GM20000 (cell line): ENCODE measurements at places on chromosomes 1 and 21.

- no peak for DNase-seq
Measured at GRCh38 chr1:2644171-2644570, 11.4 kb upstream of the MMEL1 start.

- no peak for DNase-seq
Measured at GRCh38 chr1:198101716-198102453, 54.9 kb upstream of the NEK7 start.

DNA sequence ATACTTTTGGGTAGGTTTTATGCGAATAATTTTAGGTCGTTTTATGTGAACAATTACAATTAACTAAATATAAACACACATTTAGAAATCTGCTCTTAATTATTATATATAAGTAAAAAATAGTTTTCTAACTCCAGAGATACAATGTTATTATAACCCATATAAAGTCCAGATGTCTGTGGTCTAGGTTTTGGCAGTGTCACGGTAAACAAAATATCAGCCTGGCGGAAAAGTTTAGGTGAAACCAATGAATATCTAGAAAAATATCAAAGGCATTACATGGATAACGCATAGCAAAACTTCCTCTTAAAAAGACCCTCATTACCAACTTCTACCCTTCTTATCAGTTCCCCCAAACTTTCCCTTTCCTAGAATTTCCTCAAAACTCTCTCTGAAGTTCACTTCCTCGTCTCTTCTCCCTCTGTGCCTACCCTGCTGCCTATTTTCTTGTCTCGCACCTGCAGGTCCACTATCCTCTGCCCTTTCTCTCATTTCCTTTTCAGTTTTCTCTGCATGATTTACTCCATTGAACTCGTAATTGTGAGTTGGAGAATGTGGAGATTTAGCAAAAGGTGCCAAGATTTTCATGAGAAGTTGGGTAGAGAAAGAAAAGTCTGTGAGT, 21.8 kb downstream of the VTCN1 start:
- no peak for DNase-seq

DNA sequence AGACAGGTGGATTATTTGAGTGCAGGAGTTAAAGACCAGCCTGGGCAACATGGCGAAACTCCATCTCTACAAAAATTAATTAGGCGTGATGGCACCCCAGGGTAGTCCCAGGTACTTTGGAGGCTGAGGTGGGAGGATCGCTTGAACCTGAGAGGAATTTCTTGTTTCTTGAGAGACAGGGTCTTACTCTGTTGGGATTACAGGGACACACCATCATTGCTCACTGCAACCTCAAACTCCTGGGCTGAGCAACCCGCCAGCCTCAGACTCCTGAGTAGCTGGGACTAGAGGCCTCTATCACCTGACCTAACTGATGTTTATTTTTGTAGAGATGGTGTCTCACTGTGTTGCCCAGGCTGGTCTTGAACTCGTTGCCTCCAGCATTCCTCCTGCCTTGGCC, 24.8 kb downstream of the DHX9 start:
- no peak for DNase-seq

DNA sequence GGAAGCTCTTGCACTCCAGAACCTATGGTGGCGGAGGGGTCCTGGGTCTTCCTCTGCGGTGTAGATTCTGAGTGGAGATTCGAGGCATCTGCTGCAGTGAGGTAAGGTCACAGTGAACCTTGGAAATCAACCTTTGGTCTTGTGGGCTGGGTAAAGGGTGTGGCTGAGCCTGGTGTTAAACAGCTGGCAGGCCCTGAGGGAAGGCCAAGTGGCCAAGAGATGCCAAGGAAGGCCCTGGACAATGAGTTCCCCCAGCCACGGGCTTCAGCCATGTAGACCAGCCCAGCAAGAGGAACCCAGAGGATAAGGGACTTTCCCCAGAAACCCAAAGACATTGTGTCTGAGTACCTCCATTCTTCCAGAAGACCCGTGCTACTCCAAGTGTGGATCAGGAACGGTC, 137.2 kb upstream of the ETS2 start:
- no peak for DNase-seq

- peak; percentile 86 for DNase-seq
Measured at GRCh38 chr1:92298573-92299476, at the start of the genes GLMN and RPAP2. GLMN (minus strand) TSS chr1:92298987; CDS start chr1:92297999, 988 bp downstream. RPAP2 (plus strand) TSS chr1:92299059; CDS start chr1:92299074, 15 bp downstream.

DNA sequence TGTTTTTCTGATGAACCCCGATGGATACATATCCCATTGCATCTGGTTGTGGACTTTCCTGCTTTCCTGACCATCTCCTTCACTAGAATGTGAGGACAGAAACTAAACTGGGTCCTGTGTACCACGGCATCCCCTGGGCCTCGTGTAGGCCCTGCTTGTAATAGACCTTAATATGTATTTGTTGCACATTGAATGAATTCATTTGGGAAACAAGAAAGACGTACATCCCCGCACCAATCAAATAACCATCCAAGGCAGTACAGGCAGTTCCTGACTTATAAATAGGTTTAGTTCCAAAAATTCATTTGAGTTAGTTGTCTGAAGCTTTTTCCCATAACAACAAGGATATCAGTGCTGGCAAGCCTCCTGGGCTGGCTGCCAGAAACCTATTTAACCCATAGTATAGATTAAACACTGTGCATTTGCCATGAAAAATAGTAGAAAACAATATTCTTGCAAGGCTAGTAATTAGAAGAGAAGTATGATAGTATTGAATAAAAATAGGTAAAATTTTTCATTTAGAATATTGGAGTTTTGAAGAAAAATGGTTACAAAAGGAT, 81.8 kb upstream of the CD34 start:
- no peak for DNase-seq

DNA sequence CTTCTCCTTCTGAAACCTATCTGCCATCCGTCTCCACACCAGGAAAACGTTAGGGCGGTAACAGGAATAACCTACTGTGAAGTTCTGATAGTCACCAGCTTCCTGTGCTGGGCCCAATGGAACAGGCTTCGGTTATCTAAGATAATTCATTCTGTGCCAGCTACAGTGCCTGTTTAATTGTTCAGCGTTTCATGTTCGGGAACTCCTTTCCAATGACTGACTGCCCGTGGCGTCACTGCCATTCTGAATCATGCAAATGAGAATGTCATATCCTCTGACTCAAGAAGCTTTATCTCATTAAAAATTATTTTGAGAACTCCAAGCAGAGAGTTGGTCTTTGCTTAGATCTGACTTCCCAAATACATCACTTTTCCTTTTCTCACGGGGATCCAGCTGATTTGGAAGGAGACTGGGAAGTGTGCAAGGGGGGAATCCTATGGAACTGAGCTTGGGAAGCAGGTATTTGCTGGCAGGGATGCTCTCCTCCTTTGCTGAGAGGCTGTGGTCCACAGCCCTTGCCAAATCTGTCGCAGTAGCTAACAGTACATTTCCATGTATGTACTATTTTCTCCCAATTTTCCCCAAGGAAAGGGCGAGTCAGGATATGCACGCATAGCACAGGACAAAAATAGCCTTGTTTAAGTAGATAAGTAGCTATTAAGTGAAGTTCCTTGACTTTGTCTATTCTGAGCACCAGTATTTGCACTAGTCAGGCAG, 358.7 kb downstream of the LTN1 start:
- no peak for DNase-seq

GRCh38 chr1:248691567-248692155, 10.9 kb downstream of the OR14I1 start:
- no peak for DNase-seq

DNA sequence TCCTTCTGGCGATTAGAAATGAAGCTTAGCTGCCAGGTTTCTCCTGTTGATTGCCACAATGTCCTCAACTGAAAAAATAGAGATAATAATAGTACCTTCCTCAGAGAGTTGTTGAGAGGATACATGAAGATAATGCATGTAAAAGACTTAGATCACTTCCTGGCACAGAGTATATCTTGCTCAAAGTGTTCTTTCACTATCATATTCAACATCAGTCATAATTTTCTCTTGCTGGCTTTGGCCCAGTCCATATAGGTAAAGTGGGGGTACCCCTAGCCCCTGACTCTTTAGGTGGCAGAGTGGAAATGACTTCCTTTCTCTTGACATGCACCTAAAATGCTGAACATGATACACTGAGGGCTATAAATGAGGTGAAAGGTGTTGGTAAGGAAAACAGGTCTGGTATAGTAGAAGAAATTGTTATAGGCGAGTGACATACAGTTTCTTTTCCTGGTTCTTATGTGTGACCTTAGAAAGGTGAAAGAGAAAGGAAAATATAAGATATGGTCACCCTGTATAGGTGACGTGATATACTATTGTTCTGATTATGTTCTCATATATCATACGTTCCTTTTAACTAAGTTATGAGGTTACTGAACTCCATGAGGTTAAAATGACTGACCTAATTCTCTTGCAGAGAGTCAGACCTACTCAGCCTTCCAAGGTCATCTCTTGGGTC, 209.9 kb upstream of the DEPDC1 start:
- DNase-seq: no peak

- no peak for DNase-seq
Measured at GRCh38 chr1:30612536-30613065, 110.8 kb downstream of the MATN1 start.

- no peak for DNase-seq
Measured at GRCh38 chr1:153777648-153778047, 2.4 kb downstream of the SLC27A3 start.

DNA sequence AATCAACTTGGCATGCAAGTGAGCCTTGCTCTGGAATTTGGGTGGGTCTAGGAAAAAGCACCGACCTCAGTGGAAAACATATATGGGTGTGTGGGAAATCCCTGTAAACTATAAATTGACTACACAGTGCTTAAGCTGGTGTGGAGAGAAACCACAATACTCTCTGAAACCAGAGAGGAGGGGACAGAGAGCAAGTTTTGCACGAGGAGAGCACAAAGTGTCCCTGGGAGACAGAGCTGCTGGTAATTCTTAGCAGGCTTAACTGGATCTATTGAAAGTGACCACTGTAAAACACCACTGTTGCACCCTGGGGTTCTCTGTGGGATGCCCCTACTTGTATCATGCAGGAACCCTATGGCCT, 12.8 kb downstream of the KCNJ15 start:
- peak; percentile 59 for DNase-seq

DNA sequence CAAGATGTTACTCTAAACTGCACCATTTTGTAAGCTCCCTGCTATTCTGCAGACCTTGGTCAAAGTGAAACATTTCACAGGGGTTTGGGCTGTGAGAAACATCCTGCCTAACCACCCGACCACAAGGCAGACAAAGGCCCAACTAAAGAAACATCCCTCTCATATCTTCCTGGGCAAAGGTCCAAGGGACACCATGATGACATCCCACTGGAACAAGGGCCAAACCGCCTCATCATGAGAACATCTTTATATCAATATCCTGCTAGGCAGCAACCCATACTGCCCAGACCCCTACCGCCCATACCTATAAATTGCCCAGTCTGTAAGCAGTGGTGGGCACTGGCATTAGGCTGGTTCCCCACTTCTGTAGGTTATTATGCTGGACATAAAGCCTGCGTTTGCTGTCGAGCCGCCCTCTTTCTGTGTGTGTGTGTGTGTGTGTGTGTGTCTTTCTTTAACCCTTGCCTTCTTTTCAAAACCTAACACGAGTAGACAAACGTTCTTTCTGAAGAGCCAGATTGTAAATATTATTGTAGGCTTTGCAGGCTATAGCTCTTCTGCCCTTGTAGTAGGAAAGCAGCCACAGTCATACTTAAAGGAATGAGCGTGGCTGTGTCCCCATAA, 1.0 kb upstream of the PPIE start:
- DNase-seq: no peak

GRCh38 chr1:93567255-93567918, 114.2 kb downstream of the BCAR3 start:
- DNase-seq: no peak

GRCh38 chr1:19710825-19711611, 46.3 kb downstream of the HTR6 start:
- peak; percentile 53 for DNase-seq

DNA sequence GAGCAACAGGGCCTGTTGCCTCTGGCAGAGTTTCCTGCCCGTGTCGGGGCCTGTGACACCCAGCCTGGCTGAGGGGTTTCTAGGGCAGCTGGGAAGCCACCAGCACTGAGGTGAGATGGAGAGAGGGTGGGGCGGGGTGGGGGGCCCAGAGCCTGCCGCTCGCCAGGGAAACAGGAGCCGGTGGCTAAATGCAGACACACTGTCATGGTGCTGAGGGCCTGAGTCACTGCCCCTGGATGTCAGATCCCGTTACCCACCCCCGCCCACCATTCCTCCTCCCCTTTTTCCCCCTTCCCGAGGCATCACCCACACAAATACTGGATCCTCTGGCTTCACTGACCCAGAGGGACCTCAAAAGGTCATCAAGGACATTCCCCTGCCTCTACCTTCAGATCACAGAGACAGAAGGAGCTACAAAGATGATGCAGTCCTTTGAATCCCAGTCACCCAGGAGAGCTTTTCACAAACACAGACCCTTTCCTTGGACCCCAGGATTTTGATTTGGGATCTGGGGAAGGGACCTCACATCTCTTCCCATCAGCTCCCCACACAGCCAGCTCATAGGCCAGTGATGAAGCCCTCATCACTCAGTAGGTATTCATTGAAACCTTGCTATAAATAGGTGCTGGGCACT, 1.9 kb upstream of the HSPB7 start:
- DNase-seq: no peak

DNA sequence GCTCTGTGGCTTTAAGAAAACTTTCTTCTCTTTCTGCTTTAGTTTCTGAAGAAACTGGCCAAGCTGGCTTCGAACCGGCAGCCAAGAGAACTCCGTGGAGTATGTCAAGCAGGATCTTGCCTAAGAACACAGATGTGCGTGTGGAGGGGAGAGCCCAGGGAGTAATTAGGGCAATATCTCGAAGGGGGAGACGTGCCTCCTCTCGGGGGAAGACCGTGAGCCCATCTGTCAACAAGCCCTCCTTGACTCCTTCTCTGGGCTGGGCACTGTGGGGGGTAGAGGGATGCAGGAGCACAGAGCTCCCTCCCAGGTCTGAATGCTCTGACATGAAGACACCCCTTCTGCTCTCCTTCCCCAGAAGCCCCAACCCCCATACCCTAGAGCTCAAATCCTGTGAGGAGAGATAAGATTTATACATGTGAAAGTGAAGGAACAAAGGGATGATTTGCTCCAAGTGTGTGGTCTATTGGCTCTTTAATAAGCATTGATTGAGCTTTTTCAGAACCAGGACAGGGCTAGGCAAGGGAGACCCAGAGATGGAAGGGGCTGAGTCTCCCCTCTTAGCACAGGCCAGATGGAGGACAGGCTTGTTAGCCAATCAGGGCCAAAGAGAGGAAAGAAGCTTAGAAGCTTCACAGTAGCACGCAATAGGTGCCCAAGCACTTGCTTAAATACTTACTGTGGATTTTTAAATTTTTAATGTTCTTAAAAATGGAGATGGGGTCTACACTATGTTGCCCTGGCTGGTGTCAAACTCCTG, 37.5 kb downstream of the EDN2 start:
- DNase-seq: no peak

DNA sequence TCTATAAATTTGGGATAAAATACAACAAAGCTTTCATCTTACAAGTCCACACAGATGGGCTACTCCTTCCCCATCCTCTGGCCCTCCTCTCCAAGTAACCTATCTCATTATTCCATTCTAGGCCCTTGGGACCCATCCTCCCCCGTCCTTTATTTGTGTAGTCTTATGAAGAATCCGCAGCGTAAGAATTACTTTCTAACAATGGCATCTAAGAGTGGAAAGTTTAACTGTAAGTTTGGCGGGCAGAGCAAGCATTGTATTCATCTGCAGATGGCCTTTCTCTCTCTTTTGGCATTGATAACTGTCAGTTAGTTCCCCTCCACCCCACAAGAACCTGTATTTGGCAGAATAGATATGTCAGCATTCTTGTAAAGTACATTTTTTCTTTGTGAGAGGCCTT, 91.9 kb upstream of the TSPAN2 start:
- no peak for DNase-seq
